Fibroblast of villous mesenchyme (primary cell): ENCODE measurements at places on chromosomes 13 and 19. TPM values are rescaled to one million over a fixed set of nuclear protein-coding genes. Genes with fewer than 3 reads are reported as not detected.

Gene PRSS57
- total RNA-seq, result not detected in 2 replicates

Gene HIPK4
- total RNA-seq, result under 0.01 TPM in 2 replicates

Gene CABP5
- total RNA-seq, result not detected in 2 replicates

- no peak for DNase-seq
Observed at GRCh38 chr13:49655906-49656305, 27.6 kb downstream of the ARL11 start.

DNA sequence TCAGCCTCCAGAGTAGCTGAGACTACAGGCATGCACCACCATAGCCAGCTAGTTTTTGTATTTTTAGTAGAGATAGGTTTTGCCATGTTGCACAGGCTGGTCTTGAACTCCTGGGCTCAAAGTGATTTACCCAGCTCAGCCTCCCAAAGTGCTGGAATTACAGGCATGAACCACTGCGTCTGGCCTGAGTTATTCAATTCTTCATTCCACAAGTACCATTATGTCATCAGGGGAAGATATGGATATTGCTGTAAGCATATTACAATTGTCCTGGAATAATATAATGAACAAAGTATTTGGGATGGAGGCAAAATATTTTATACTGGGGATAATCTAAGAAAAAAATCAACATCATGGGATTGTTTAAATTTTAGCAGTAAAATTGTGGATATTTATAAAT, 646.0 kb upstream of the SLITRK6 start:
- no peak for DNase-seq

Gene GPX4
- total RNA-seq, result 254 and 337 TPM in 2 replicates

DNA sequence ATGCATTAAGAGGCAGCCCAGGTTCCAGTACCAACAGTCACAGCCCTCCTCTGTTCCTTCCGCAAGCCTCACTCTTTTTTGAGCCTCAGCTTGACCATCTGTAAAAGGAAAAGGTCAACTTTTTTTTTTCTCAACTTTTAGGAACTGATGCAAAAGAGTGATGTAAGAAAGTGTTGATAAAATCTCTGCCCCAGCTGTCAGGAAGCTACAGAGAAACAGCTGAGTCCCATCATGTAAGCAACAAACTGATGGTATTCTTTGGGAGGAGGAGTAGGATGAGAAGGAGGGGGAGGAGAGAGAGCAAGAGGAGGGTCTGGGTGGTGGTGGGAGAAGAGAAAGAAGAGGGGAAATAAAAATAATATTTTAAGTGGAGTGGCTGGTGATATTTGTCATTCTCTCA, 233.9 kb upstream of the TSHZ3 start:
- DNase-seq, result peak; percentile 91
